ENCODE measurements at places on chromosomes 6 and 20. TPM values are rescaled to one million over a fixed set of nuclear protein-coding genes. Genes with fewer than 3 reads are reported as not detected.

The IRAK1BP1 gene
- total RNA-seq = 7.4 TPM

The BMP2 gene
- total RNA-seq = 1.1 TPM

The COL20A1 gene
- not detected for total RNA-seq

The RAET1G gene
- total RNA-seq = 2.6 TPM

The MPIG6B gene
- not detected for total RNA-seq

The HLA-DMB gene
- total RNA-seq = not detected

The EPPIN gene
- not detected for total RNA-seq

The LY6G6D gene
- not detected for total RNA-seq

The HS3ST5 gene
- total RNA-seq = not detected

The DEFB124 gene
- total RNA-seq = not detected

The HLA-DQB2 gene
- total RNA-seq = not detected

The MMUT gene
- 13.3 TPM for total RNA-seq

The ARHGAP40 gene
- not detected for total RNA-seq

The ZC2HC1B gene
- total RNA-seq = not detected

The SNX5 gene
- 109 TPM for total RNA-seq

The CDC5L gene
- total RNA-seq = 18.7 TPM

The PTPRK gene
- total RNA-seq = 55.3 TPM

The ANKRD6 gene
- total RNA-seq = 1.6 TPM

The TSPO2 gene
- not detected for total RNA-seq

The SLC35F1 gene
- not detected for total RNA-seq

The GPR63 gene
- 0.98 TPM for total RNA-seq

The KIF6 gene
- total RNA-seq = not detected

The HNF4A gene
- total RNA-seq = not detected

The PERP gene
- total RNA-seq = 21.1 TPM

The NKX2-2 gene
- 0.20 TPM for total RNA-seq

The LINC00237 gene
- total RNA-seq = not detected

The SLC22A7 gene
- not detected for total RNA-seq

The DYNLT2 gene
- 0.98 TPM for total RNA-seq

The SAMD3 gene
- 0.20 TPM for total RNA-seq

The SRSF12 gene
- total RNA-seq = 0.37 TPM

The RAET1E gene
- 2.2 TPM for total RNA-seq

The NECAB3 gene
- total RNA-seq = 23.3 TPM

The GZF1 gene
- 14.7 TPM for total RNA-seq

The UST gene
- 19.5 TPM for total RNA-seq

The PGBD1 gene
- total RNA-seq = 5.3 TPM

The NKX2-4 gene
- not detected for total RNA-seq

All from subcutaneous preadipocyte (primary cell).